ENCODE measurements at places on chromosomes 5 and 9. TPM values are rescaled to one million over a fixed set of nuclear protein-coding genes. Genes with fewer than 3 reads are reported as not detected.

The SPATA9 gene
- 0.40 TPM for total RNA-seq

The TRIM23 gene
- 5.8 TPM for total RNA-seq

The PCDHGB5 gene
- total RNA-seq, result 2.1 TPM

The LPCAT1 gene
- total RNA-seq, result 27.3 TPM

The PCDHGA6 gene
- total RNA-seq, result 0.82 TPM

The CEL gene
- total RNA-seq, result 16.6 TPM

The PCDHB8 gene
- 0.25 TPM for total RNA-seq

The NEUROG1 gene
- not detected for total RNA-seq

The SLC1A1 gene
- total RNA-seq, result 9.1 TPM

The CDKN2B gene
- total RNA-seq, result 76.6 TPM

The CD274 gene
- total RNA-seq, result 2.0 TPM

DNA sequence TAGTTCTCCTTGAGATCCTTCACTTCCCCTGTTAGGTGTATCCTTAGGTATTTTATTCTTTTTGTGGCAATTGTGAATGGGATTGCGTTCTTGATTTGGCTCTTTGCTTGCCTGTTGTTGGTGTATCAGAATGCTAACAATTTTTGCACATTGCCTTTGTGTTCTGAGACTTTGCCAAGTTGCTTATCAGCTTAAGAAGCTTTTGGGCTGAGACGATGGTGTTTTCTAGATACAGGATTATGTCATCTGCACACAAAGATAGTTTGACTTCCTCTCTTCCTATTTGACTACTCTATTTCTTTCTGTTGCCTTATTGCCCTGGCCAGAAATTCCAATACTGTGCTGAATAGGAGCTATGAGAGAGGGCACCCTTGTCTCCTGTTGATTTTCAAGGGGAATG is 609.4 kb upstream of the COX7C start:
- DNase-seq, result no peak
- no peak overlapping the region for H3K4me3 ChIP-seq
- H3K27me3 ChIP-seq, result no peaks in the 10 kb centered on the region

GRCh38 chr9:92295827-92296258 is 2.3 kb upstream of the IARS1 start:
- H3K36me3 ChIP-seq, result peaks cover 9% of the 10 kb centered on the region
- no peak overlapping the region for H3K4me3 ChIP-seq
- no peak overlapping the region for H3K27ac ChIP-seq
- no peaks in the 10 kb centered on the region for H3K27me3 ChIP-seq
- H3K4me1 ChIP-seq, result peaks cover 11% of the 10 kb centered on the region

DNA sequence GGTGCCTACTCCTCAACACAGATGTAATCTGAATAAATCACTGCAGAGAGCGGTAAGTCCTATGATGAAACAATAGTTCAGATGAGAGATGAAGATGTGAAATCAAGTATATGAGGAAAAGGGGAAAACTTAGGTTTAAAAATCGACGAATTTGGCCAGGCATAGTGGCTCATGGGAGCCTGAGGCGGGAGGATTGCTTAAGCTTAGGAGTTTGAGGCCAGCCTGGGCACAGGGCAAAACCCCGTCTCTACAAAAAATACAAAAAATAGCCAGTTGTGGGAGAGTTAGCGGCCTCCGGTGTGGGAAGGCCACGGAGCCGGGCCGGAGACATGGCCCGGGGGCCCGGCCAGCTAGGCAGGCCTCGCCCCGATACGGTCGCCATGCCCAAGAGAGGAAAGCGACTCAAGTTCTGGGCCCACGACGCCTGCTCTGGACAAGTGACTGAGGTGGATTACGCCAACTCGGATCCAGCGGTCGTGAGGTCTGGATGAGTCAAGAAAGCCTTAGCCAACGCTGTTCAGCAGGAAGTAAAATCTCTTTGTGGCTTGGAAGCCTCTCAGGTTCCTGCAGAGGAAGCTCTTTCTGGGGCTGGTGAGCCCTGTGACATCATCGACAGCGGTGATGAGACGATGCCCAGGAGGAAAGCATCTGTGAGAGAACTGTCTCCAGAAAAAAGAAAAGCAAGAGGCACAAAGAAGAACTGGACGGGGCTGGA is 62.8 kb upstream of the SUB1 start:
- no peak overlapping the region for H3K27ac ChIP-seq
- no peak for DNase-seq
- H3K4me3 ChIP-seq, result no peak overlapping the region
- no peaks in the 10 kb centered on the region for H3K4me1 ChIP-seq
- H3K27me3 ChIP-seq, result no peaks in the 10 kb centered on the region
- H3K36me3 ChIP-seq, result no peaks in the 10 kb centered on the region

DNA sequence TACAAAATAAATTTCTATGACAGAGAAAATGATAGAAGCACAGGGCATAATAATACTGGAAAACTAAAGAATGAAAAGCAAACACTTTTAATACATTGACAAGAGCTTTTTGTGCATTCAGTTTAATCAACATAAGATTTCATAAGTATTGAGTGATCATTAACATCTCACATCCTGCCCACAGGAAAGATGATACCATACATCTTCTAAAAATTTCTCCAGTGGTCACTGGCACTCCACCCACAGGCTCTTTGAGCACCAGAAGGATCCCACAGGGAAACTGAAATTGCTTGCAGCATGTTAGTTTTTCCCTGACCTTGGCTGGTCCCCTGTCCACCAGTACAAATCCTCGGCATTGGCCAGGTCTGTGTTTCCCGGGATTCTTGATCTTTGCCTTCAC is 186.0 kb downstream of the CEMIP2 start:
- H3K36me3 ChIP-seq, result no peaks in the 10 kb centered on the region
- no peaks in the 10 kb centered on the region for H3K4me1 ChIP-seq
- H3K27ac ChIP-seq, result no peak overlapping the region
- DNase-seq, result no peak

- no peak overlapping the region for H3K27ac ChIP-seq
- H3K4me1 ChIP-seq, result no peaks in the 10 kb centered on the region
- H3K4me3 ChIP-seq, result no peak overlapping the region
These were observed 94.2 kb upstream of the VCAN start for GRCh38 chr5:83377131-83377865.

GRCh38 chr9:137818286-137818685 is 59.3 kb upstream of the CACNA1B start:
- no peaks in the 10 kb centered on the region for H3K27me3 ChIP-seq
- H3K36me3 ChIP-seq, result no peaks in the 10 kb centered on the region
- no peak overlapping the region for H3K27ac ChIP-seq

GRCh38 chr9:96360976-96361375 is 22.5 kb downstream of the SLC35D2 start:
- H3K27ac ChIP-seq, result no peak overlapping the region
- H3K27me3 ChIP-seq, result no peaks in the 10 kb centered on the region
- no peak for DNase-seq
- no peak overlapping the region for H3K4me3 ChIP-seq
- no peaks in the 10 kb centered on the region for H3K36me3 ChIP-seq

DNA sequence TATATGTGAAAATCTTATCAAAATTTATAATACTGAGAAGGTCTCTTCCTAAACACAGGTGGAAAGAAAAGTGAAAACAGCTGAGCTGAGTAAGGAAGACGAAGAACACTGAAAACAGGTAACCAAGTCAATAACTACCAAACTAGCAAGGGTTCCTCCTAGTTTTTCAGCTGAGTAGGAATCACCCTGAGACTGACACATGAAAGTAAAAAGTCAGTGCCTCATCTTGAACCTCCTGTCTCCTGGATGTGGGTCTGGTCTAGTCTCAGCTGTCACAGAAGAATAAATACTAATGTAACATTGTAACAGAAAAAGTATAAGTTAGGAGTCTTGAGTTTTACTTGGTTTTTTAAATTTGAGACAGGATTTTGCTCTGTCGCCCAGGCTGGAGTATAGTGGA is 121.0 kb downstream of the MEF2C start:
- H3K27me3 ChIP-seq, result no peaks in the 10 kb centered on the region
- no peak overlapping the region for H3K27ac ChIP-seq
- H3K4me3 ChIP-seq, result no peak overlapping the region
- no peaks in the 10 kb centered on the region for H3K4me1 ChIP-seq

DNA sequence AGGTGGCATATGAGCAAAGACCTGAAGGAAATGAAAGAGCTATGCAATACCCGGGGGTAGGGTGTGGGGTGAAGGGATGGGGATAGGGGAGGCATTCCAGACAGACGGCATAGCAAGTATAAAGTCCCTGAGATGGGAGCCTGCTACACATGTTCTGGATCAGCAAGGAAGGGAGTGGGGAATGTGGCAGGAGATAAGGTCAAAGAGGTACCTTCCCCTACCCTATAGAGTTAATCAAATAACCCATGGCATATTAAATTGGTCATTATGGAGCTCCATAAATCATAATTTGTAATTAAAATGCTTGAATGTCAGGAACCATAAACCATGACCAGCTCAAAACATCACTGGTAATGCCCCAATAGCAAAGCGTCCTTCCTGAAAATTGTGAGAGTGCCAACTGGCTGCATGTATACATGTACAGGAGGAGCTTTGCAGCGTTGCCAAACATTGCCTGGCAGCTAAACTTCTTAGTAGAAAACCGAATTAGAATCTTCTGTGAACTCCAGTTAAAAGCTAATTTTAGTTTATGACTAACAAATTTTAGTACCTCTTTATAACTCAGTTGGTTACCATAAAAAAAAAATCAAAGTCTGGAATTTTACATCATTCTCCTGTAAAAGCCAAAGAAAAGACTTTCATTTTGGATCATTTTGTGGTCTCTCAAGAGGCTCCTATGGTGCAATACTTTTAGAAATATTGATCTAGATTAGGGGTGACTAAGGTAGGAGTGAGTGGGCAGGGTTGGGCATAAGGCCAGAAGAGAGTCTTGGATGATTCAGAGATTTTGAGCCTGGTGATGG is 4.7 kb downstream of the DNAI1 start:
- no peak overlapping the region for H3K4me3 ChIP-seq
- no peaks in the 10 kb centered on the region for H3K27me3 ChIP-seq
- no peak overlapping the region for H3K27ac ChIP-seq
- H3K36me3 ChIP-seq, result no peaks in the 10 kb centered on the region
- DNase-seq, result no peak
- H3K4me1 ChIP-seq, result no peaks in the 10 kb centered on the region

GRCh38 chr9:127989094-127989493 is 8.3 kb upstream of the EEIG1 start:
- no peak overlapping the region for H3K27ac ChIP-seq
- H3K4me1 ChIP-seq, result no peaks in the 10 kb centered on the region
- peak; percentile 40 for DNase-seq
- H3K4me3 ChIP-seq, result no peak overlapping the region
- no peaks in the 10 kb centered on the region for H3K27me3 ChIP-seq

GRCh38 chr5:42982107-42982622 is 58.0 kb downstream of the ANXA2R start:
- no peak for DNase-seq
- H3K27ac ChIP-seq, result no peak overlapping the region
- H3K4me3 ChIP-seq, result no peak overlapping the region
- peaks cover 4% of the 10 kb centered on the region for H3K27me3 ChIP-seq
- H3K4me1 ChIP-seq, result no peaks in the 10 kb centered on the region

- no peaks in the 10 kb centered on the region for H3K27me3 ChIP-seq
- H3K27ac ChIP-seq, result no peak overlapping the region
- no peaks in the 10 kb centered on the region for H3K36me3 ChIP-seq
- no peak for DNase-seq
These were observed 8.8 kb downstream of the CCDC187 start for GRCh38 chr9:136295055-136295454.

GRCh38 chr9:121662359-121662758 is 10.9 kb downstream of the DAB2IP start:
- no peaks in the 10 kb centered on the region for H3K4me1 ChIP-seq
- H3K27ac ChIP-seq, result no peak overlapping the region
- no peak overlapping the region for H3K4me3 ChIP-seq
- no peak for DNase-seq

DNA sequence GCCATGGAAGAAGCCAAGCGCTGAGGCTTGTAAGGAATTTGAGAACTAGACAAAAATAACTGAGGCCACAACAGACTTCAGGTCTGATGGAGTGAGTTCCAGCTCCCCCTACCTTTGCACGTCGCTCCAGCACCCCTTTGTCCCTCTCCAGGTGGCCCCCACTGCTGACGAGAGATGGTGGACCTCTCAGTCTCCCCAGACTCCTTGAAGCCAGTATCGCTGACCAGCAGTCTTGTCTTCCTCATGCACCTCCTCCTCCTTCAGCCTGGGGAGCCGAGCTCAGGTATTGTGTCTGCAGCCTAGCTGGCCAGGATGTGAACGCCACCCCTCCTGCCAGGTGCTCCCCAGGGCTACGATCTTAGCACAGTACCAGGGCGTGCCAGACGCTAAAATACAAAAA is 5.2 kb downstream of the BTNL9 start:
- no peaks in the 10 kb centered on the region for H3K36me3 ChIP-seq
- H3K27ac ChIP-seq, result no peak overlapping the region
- peaks cover 9% of the 10 kb centered on the region for H3K27me3 ChIP-seq
- no peak for DNase-seq
- no peak overlapping the region for H3K4me3 ChIP-seq

- no peak for DNase-seq
- no peak overlapping the region for H3K27ac ChIP-seq
- H3K36me3 ChIP-seq, result no peaks in the 10 kb centered on the region
- no peaks in the 10 kb centered on the region for H3K27me3 ChIP-seq
- no peak overlapping the region for H3K4me3 ChIP-seq
These were observed 352.4 kb upstream of the ACTBL2 start for GRCh38 chr5:57834829-57835608.

DNA sequence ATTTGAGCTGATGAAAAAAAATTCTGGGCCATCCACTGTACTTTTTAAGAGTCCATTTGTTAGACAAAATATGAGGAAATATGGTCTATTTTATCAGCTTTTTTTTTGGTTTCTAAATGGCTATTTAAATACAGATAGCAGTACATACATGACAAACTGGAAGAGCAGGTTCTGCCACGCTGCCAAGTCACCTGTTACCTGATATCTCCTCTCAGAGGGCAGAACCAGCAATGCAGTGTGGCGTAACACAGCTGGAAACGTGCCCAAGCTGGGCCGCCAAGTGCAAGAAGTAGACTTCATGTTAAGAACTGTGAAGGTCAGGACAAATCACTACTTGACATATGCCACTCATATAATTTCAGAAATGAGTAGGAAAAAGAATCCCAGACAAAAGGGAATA is 8.1 kb downstream of the MCIDAS start:
- no peak overlapping the region for H3K27ac ChIP-seq
- H3K36me3 ChIP-seq, result no peaks in the 10 kb centered on the region
- H3K4me1 ChIP-seq, result peaks cover 8% of the 10 kb centered on the region
- no peak overlapping the region for H3K4me3 ChIP-seq

- H3K27me3 ChIP-seq, result no peaks in the 10 kb centered on the region
- DNase-seq, result no peak
- H3K4me3 ChIP-seq, result no peak overlapping the region
- H3K4me1 ChIP-seq, result no peaks in the 10 kb centered on the region
- H3K36me3 ChIP-seq, result no peaks in the 10 kb centered on the region
These were observed 1077.7 kb upstream of the SEMA6A start for GRCh38 chr5:117652036-117652957.

- peak overlapping the region; percentile 83 for H3K27ac ChIP-seq
- H3K36me3 ChIP-seq, result no peaks in the 10 kb centered on the region
- peaks cover 10% of the 10 kb centered on the region for H3K27me3 ChIP-seq
- H3K4me3 ChIP-seq, result peak overlapping the region; percentile 60
These were observed 1.1 kb downstream of the EPB41L4B start for GRCh38 chr9:109319626-109320241.

- H3K36me3 ChIP-seq, result no peaks in the 10 kb centered on the region
- DNase-seq, result no peak
- no peaks in the 10 kb centered on the region for H3K27me3 ChIP-seq
- H3K27ac ChIP-seq, result no peak overlapping the region
These were observed 390.5 kb downstream of the KDM4C start for GRCh38 chr9:7148243-7148765.

GRCh38 chr9:16870596-16871335 is at the start of gene BNC2:
BNC2 (minus strand) TSS chr9:16870670; CDS start chr9:16870648, 22 bp downstream.
- H3K4me3 ChIP-seq, result peak within 1 kb of the TSS; percentile 49
- DNase-seq, result peak; percentile 31
- H3K4me1 ChIP-seq, result no peaks in the 10 kb centered on the region

All from colonic mucosa (tissue), 4 donors.